ENCODE measurements at places on chromosomes 3 and 15. TPM values are rescaled to one million over a fixed set of nuclear protein-coding genes. Genes with fewer than 3 reads are reported as not detected.
A peak's percentile ranks its signal among the peaks of the same experiment; 100 is the strongest.

- no peak for DNase-seq
Measured at GRCh38 chr3:171410186-171410585, 50.0 kb downstream of the TNIK start.

- DNase-seq, result no peak
Measured at GRCh38 chr15:74421302-74422245, 12.2 kb downstream of the SEMA7A start.

GRCh38 chr15:71452893-71453292 is 337.6 kb downstream of the THSD4 start:
- no peak for DNase-seq

GRCh38 chr3:117479095-117479494 is 769.5 kb downstream of the TUSC7 start:
- no peak for DNase-seq

- DNase-seq, result no peak
Measured at GRCh38 chr3:71503525-71504249, 79.8 kb downstream of the FOXP1 start.

GRCh38 chr3:123365450-123366143 is 83.3 kb downstream of the ADCY5 start:
- no peak for DNase-seq

DNA sequence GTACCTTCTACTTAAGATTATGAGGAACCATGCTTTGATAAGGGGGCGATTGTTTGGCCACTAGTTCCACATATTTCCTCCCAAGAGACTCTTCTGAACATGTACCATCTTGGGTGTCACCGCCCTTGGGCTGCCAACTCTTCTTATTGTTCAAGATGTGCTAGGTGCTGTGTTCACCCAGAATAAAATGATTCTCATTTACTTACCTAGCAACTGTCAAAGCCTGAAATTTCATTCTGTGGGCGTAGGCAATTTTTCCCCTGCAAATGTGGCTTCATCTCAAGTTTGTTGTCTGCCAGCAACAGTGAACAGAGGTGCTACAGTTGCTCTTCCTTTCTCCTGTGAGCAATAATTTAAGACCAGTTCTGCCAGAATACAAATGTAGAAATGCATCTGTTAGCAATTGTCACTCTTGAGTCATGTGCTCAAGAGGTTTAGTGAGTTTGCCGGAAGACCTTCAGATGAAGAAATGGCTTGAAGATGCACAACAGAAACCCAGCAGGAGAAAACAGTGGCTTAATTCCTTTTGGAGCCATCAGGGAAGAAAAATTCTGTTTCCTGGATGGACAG is 41.3 kb upstream of the RARB start:
- DNase-seq, result no peak

GRCh38 chr3:184259878-184260723 is 1.3 kb downstream of the CAMK2N2 start:
- peak; percentile 34 for DNase-seq

DNA sequence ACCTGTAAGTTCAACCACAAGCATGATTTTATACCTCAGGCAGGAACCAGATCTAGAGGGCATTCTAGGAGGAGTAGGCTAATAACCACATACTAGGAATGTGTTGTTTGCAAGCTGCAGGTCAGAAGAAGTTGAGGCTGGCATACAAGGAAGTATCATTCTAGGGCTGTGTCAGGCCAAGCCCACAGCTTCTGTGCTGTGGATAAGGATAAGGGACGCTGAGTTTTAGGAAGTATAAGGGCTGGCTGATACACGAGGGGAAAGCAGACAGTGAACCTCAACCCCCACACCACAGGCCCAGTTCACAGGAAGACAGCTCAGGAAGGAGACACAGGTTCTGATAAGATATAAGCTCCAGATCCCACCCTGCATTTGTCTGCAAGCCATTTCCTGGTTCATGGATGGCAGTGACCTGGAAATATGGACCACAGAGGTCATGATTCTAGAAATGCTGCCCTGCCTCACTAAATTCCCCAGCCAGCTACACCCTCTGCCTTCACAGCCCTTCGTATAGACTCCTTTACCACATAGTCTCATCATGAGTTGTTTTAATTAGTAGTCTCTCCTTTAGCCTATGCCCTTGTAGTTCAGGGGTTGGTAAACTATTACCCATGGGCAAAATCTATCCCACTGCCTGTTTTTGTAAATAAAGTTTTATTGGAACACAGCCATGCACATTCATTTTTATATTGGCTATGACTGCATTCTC is 260.7 kb downstream of the OPA1 start:
- DNase-seq, result no peak

BOC gene
- 26.6 TPM for polyA plus RNA-seq

NANOGP8 gene
- polyA plus RNA-seq, result 0.76 TPM

SLC38A3 gene
- 9.4 TPM for polyA plus RNA-seq

SMC4 gene
- polyA plus RNA-seq, result 169 TPM
